Activated T-helper 1 cell treated with anti-CD3 and anti-CD28 coated beads, Interleukin-12 subunit alpha, Interleukin-12 subunit beta, Interleukin-2, Interleukin-4 antibody, amounts not matched to agents 30 ng/mL and 10 ng/mL and 1 ng/mL, durations not matched to agents 14 hours and 24 hours and 36 hours (primary cell): ENCODE measurements at places on chromosomes 12 and 14.

- peaks cover 39% of the 10 kb centered on the region for H3K4me1 ChIP-seq
- H3K36me3 ChIP-seq = peaks cover 12% of the 10 kb centered on the region
- no peaks in the 10 kb centered on the region for H3K27me3 ChIP-seq
- no peak for DNase-seq
Measured at GRCh38 chr12:46177025-46177424, 91.8 kb downstream of the SLC38A1 start.

DNA sequence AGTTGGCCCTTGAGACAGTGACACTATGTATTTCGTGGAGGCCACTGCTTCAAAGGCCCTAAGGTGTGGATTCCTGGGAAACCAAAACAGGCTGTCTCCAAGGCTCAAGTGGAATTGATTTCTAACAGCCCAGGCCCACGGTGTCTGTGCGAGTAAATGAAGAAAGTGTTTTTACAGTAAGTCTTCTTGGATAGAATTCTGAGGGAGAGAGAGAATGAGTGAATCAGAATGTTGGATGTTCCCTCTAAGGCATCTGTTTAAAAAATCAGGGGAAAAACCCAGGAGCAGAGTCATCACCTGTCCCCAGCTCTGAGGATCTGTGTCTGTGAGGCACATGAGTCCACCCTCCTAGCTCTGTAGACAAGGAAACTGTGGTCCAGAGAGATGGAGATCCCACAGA, 22.3 kb upstream of the BDKRB1 start:
- H3K27me3 ChIP-seq = no peaks in the 10 kb centered on the region
- no peak overlapping the region for H3K27ac ChIP-seq
- H3K36me3 ChIP-seq = no peaks in the 10 kb centered on the region
- DNase-seq = no peak
- no peak overlapping the region for H3K4me3 ChIP-seq

- no peak overlapping the region for H3K27ac ChIP-seq
- no peak overlapping the region for H3K4me3 ChIP-seq
- DNase-seq = peak; percentile 44
- H3K27me3 ChIP-seq = peaks cover 27% of the 10 kb centered on the region
Measured at GRCh38 chr12:64796205-64796845, 28.1 kb upstream of the TBC1D30 start.

DNA sequence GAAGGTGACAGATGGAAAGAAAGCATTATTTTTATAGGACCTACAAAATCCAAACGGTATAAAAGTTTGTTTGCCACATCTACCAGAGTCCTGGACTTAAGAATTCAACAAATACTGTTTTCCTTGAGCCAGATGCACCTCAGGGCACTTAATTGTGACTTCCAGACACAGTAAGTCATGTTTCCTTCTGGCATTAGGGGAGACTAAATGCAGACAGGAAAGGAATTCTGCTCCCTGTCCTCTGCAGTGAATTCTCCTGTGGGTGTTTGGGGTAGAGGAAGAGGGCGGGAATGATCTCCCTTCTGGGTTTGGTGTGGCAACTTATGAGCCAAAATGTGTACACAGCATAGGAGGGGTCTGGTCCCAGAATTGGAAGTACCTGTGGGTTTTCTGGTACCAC, 93.9 kb upstream of the ZDHHC17 start:
- DNase-seq = no peak
- H3K4me3 ChIP-seq = no peak overlapping the region
- peaks cover 9% of the 10 kb centered on the region for H3K4me1 ChIP-seq
- H3K36me3 ChIP-seq = no peaks in the 10 kb centered on the region
- no peak overlapping the region for H3K27ac ChIP-seq
- peaks cover 8% of the 10 kb centered on the region for H3K27me3 ChIP-seq

DNA sequence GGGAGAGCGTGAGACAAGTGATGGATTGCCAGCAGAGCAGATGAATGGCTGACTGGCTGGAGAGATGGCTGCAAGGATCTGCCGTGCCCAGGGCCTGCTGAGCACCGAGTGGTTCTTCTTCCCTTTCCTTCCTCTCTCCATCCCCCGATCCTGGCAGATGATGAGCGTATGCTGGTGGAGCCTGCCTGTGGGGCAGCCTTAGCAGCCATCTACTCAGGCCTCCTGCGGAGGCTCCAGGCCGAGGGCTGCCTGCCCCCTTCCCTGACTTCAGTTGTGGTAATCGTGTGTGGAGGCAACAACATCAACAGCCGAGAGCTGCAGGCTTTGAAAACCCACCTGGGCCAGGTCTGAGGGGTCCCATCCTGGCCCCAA, 15.5 kb downstream of the SDSL start:
- DNase-seq = no peak
- H3K36me3 ChIP-seq = no peaks in the 10 kb centered on the region
- H3K27ac ChIP-seq = no peak overlapping the region
- H3K27me3 ChIP-seq = no peaks in the 10 kb centered on the region
